B cell (primary cell): ENCODE measurements at places on chromosomes 2 and 18. TPM values are rescaled to one million over a fixed set of nuclear protein-coding genes. Genes with fewer than 3 reads are reported as not detected.

DNA sequence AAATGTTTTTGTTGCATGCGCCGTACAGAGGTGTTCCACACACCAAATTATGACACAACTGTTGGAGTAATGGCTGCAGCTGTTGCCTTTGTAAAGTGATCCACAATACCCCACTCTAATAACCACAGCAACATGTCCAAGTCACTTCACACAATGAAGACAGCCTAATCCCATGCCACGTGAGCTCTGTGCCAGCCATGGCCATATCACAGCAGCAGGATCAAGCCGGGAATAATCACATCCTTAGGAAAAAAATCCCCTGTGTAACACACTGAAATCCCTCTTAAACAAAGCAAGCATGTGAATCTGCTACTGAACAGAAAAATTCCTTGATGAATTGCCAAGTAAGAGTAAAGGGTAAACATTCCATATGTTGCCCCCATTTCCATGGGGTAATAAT, 179.5 kb upstream of the PARD3B start:
- DNase-seq = no peak

DNA sequence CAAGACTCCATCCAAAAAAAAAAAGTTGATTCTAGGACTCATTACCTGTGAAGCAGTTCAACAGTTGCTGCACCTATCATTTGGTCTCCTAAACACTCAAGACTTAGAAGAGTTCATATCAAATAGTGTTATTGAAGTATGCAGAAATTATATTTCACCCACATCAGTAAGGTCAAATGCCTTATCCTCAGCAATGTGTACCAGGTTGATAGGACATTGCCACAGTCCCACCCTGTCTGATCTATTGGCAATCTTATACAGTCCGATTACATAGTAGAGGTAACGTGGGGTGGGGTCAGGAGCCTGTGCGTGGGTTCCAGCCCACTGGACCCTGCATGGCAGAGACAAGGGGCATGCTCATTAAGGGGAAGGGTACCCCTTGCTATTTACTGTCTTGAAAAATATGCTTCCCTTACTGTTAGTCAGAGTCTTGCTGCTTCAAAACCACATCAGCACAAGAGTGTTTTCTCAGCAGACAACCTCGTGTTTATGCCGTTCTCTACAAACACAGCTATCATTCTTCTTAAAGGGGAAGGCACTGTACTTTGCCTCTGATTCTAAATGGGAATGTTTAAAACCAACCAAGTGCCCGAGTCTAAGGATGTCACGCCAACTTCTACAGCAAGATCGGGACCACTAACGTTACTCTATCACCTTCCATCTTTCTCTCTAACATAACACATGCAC, 115.2 kb downstream of the MTCL1 start:
- no peak for DNase-seq

GRCh38 chr2:129821445-129821844, 158.0 kb upstream of the RAB6C start:
- no peak for DNase-seq

DNA sequence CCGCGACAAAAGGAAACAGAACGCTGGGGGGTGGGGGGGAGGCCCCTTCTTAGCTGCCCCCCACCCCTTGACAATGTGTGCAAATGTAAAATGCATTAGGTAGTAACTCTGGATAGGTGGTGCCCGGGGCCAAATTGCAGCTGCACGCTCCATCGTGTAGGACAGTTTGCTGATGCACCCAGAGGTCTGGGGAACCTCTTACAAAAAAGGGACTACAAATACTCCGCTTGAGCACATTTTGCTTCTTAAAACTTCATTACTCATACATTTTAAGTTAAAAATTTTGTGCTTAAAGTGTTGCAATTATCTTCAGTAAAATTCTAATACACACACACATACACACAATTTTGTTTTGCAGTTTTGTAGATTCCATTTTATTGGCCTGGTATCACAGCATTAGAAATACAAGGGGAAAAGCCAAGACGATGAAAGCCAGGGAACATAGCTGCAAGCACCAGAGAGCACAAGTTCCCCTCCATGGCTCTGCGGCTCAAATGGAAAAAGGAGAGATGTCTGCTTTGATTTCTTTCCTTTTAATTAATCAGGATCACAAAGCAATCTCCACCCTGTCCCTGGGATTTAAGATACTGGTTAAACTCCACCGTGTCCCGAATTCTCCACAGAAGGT, 582.1 kb downstream of the ZEB2 start:
- no peak for DNase-seq

Gene KCNS3
- total RNA-seq = 0.41 and 0.76 TPM in 2 replicates

DNA sequence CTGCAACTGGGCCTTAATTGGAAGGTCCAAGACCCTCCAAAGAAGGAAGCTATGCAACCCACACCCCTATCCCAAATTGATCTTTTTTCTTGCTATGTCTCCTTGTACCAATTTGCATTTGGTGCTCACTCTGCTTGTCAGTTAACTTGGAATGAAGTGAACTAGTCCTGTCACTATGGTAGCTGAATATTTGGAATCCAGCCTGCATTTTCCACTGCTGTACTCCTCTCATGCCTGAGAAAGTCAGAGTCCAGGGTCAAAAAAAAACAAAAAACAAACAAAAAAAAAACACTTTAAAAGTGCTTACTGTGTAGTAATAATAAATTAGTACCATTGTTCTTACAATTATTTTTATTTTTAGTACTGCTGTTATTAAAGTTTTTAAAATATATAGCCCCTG, 462.8 kb upstream of the SLC8A1 start:
- DNase-seq = no peak

Gene SNTG2
- 1.4 and 2.4 TPM in 2 replicates for total RNA-seq
